Dermis blood vessel endothelial cell (primary cell): ENCODE measurements at places on chromosomes 12 and 14.

GRCh38 chr12:4830556-4831210 is 79.0 kb upstream of the KCNA1 start:
- no peak for DNase-seq

- no peak for DNase-seq
Measured at GRCh38 chr12:88623777-88624548, 43.7 kb upstream of the KITLG start.

DNA sequence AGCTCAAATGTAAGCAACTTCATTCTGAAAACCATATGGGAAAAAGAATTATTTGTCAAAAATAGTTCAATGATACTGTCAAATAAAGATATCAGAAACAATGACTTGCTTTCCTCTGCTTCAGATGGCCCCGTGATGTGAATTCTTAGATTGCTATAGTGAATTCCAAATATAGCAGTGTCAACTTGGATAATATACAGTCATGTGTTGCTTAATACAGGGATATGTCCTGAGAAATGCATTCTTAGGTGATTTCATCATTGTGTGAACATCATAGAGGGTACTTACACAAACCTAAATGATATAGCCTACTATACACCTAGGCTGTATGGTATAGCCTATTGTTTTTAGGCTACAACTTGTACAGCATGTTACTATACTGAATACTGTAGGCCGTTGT is 108.7 kb upstream of the MIS18BP1 start:
- DNase-seq: no peak

DNA sequence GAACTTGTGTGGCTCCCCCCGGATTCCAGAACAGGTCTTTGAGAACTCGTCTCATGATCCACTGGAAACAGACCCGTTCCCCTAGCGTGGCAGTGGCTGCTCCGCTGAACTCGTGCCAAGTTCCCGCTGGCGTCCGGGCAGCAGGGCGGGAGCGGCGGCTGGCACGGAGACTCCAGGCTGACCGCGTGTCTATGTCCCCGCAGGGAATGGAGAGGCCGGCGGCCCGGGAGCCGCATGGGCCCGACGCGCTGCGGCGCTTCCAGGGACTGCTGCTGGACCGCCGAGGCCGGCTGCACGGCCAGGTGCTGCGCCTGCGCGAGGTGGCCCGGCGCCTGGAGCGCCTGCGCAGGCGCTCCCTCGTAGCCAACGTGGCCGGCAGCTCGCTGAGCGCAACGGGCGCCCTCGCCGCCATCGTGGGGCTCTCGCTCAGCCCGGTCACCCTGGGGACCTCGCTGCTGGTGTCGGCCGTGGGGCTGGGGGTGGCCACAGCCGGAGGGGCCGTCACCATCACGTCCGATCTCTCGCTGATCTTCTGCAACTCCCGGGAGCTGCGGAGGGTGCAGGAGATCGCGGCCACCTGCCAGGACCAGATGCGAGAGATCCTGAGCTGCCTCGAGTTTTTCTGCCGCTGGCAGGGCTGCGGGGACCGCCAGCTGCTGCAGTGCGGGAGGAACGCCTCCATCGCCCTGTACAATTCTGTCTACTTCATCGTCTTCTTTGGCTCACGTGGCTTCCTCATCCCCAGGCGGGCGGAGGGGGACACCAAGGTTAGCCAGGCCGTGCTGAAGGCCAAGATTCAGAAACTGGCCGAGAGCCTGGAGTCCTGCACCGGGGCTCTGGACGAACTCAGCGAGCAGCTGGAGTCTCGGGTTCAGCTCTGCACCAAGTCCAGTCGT is 1.5 kb downstream of the APOLD1 start:
- peak; percentile 87 for DNase-seq

GRCh38 chr14:24377126-24377525 is 9.1 kb downstream of the NFATC4 start:
- no peak for DNase-seq
